ENCODE measurements at places on chromosomes 7 and 10. TPM values are rescaled to one million over a fixed set of nuclear protein-coding genes. Genes with fewer than 3 reads are reported as not detected.

The CLEC5A gene
- 0.03 TPM for polyA plus RNA-seq

GRCh38 chr10:128130051-128130450, 3.8 kb upstream of the MKI67 start:
- no peak for DNase-seq

- no peak for DNase-seq
Observed at GRCh38 chr7:12949060-12949931, 261.9 kb downstream of the ARL4A start.

GRCh38 chr10:28343252-28343651, 40.4 kb upstream of the MPP7 start:
- peak; percentile 32 for DNase-seq

GRCh38 chr7:102040569-102040968, 223.1 kb downstream of the CUX1 start:
- no peak for DNase-seq

- DNase-seq: no peak
Observed at GRCh38 chr7:106369816-106370215, 85.0 kb upstream of the NAMPT start.

The AGBL3 gene
- 0.51 TPM for polyA plus RNA-seq

DNA sequence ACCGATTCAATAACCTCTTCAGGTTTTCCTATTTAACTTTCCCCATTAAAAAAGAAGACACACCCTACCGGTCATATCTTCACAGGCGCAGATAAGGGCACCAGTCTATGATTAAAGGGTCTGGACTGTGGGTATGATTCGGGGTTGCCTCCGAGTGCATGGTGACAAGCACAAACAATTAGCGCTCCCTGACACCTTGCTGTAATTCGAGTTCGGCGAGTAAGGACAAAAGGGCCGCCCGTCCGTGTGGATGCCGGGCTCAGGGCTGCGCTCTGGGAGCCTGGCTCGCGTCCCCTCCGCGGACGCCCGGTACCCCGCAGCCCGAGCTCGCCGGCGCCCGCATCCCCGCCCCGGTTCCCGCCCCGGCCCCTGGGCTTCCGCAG, 111.9 kb upstream of the RHEB start:
- no peak for DNase-seq

DNA sequence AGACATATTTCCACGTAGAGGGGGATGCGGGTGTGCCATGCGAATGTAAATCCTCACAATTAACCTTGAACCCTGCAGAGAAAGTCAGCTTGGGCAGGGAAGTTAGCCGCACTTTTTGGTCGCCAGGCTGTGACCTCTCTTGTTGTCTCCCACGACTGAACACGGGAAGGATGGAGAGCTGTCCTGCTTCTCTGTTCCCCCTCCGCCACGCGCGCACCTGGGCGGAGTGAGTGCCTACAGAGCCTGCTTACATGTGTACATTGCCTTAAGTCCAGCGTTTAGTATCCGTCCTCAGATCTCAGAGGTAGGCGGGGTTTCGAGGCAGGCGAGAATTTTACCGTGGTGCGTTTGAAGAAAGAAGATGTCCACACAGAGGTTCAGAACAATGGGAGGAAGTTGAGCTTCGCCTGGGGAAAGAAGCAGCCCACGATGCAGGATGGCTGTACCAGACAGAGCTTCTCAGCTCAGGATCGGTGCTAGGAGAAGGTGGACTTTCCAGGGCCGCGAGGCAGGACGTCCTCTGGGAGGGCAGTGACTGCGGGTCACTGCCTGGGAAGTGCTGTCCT, 482 bp upstream of the ERCC6 start:
- no peak for DNase-seq

The FEZF1 gene
- polyA plus RNA-seq: not detected

GRCh38 chr7:81693080-81693479, 76.8 kb downstream of the HGF start:
- no peak for DNase-seq

- no peak for DNase-seq
Observed at GRCh38 chr7:1124816-1125602, 35.0 kb downstream of the ZFAND2A start.

The NRCAM gene
- 0.75 TPM for polyA plus RNA-seq

The TYW1B gene
- polyA plus RNA-seq: 4.4 TPM

The TAS2R41 gene
- not detected for polyA plus RNA-seq

The EVX1 gene
- not detected for polyA plus RNA-seq

GRCh38 chr7:121440857-121441503, 44.9 kb upstream of the FAM3C start:
- DNase-seq: peak; percentile 40

GRCh38 chr10:69130251-69130650, 6.3 kb downstream of the VPS26A start:
- DNase-seq: no peak

The MKI67 gene
- polyA plus RNA-seq: 0.82 TPM

The CADPS2 gene
- polyA plus RNA-seq: not detected

DNA sequence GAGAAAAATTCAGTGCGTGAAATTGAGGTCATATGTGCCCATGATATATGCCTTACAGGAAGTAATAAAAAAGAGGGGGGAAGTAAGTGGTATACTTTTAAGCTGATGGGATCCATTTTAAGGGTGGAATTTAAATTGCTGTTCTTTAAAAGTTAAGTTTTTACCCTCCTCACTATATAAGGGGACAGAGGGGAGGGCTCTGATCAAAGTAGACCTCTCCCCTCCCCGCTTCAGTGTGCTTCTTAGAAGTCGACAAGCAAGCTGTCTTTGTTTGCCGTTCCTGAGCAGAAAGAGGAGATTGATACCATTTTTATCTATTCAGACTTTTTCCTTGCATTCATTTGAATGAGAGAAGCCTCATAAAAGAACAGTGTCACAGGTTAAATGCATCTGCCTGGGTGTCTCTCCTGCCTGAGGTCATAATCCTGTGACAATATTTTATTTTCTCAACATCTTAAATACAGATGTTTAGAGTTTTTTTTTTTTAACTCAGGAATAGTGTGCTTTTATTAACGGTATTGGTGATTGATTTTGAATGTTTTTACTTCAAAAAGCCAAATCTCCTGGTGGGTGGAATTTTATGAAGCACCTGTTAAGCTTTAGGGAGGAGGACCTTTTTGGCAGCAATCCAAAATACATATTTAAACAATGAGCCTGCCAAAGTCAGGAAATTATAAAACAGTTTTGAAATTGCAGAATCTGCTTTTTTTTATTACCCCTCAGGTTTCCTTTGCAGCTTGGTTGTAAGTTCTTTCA, 141.7 kb downstream of the KAT6B start:
- DNase-seq: peak; percentile 38

DNA sequence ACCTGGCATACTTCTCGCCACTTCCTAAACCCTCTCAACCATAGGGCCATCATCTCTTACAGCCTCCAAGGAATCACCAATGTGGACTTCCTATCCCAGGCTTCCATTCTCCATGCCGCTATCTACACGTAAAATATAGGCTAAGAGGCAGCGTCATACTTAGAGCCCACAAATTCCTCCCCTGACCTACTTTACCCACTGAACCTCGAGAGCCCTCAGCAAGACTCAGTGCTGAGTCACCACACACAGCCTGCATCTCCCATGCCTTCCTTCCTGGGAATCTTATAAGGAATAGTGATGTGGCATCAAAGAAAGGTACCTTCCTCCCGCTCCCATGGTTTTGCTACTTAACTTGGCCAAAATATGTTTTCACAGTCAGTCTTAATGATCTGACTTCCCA, 435.6 kb upstream of the NFE2L3 start:
- no peak for DNase-seq

DNA sequence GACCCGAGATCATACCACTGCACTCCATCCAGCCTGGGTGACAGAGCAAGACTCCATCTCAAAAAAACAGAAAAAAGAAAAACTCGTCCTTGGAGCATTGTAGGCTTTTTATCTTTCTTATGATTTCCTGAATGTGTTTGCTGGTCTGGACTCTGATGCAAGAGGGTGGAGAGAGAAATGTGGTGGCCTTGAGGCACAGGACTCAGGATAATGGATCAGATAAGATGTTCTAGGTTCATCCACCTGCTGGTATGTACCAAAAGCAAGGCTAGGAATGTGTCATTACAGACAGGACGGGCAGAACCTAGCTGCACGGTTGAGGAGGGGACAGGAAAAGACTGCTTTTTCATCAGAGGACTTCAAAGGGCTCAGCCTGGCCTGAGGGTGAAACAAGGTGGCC, 33.5 kb downstream of the GCC1 start:
- DNase-seq: no peak

DNA sequence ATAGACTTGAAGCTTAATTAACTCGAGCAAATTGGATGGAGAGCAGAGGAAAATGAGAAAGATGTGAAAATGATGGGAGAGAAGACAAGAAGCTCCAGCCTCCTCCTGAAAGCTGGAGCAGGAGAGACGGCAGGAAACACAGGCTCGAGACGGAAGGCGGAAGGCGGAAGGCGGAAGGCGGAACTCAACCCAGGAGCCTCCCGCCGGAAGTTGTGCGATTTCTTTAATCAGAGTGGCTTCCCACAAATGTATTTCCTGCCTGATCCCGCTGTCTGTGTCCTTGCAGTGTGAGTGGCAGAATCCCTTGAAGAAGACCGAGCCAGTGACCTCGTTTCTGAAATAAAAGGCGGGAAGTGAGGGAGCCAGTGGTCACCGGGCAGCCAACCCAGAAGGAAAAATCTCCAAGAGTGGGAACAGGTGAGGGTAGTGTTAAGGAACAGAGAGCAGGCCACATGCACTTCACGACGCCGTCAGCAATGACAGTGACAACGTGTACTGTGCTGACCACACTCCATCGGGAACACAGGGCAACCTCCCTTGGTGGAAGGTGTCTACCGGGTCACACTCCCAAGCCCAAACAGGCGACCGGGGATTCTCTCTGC, 117.0 kb upstream of the RNF32 start:
- no peak for DNase-seq

DNA sequence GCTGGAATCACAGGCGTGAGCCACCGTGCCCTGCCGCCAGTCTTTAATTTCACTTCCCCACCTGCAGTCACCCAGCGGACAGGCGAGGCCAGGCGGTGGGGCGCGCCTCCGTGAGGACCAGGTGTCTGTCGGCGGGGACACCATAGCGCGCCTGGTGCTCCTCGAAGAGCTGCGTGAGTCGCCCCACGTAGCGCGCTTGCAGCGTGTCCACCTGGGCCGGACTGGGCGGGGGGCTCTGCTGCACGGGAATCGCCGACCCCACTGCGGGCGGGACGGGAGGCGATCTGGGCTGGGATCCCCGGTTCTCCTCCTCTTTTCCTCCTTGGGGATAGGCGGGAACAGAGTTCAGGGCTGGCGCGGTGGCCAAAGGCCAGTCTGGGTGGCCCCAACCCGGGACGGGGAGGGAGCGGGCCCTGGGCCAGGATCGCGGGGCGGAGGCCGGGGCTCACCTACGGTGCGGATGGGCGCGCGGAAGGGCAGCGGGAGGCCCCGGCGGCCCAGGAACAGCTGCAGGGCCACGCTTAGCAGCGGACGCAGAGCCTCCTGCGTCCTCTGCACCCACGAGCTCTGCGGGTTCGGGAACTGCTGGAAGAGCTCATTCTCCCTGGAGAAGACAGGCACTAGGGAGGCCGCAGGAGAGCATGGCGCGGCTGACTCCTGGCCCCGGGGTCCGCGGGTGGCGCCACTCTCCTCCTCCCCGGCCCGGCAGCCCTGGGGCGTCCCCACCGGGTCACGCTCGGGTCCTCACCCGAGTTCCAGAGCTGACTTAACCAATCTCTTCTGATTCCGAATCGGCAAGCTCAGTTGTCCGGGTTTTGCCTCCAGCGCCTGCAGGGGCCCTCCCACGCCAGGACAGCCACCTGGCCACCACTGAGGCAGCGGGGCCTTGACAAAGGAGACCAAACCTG, 1.1 kb upstream of the MOGAT3 start:
- peak; percentile 62 for DNase-seq

The GNAT3 gene
- not detected for polyA plus RNA-seq

All from B cell (primary cell).